ENCODE measurements at places on chromosomes 2 and 18.

- no peak for DNase-seq
Measured at GRCh38 chr2:23522726-23523372, 137.9 kb downstream of the KLHL29 start.

DNA sequence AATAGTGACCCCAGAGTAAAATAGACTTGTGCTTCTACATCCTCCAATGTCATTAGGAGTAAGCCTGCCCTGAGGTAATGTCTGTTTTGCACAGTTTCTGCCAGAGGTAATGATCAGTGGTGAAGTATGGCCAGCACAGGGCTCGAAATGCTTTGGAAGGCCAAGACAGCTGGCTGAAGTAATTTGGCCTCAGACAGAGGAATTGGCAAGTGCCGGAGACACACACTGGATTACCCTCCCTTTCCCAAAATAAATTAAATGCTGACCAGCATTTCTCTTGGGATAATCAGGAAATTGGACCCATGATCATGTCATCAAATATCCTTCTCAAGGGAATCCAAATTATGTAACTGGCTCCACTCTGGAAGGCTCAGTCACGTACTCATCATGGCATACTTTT, 379.0 kb upstream of the CHST9 start:
- DNase-seq, result no peak

GRCh38 chr2:1219901-1220573, 193.2 kb upstream of the TPO start:
- DNase-seq, result no peak

DNA sequence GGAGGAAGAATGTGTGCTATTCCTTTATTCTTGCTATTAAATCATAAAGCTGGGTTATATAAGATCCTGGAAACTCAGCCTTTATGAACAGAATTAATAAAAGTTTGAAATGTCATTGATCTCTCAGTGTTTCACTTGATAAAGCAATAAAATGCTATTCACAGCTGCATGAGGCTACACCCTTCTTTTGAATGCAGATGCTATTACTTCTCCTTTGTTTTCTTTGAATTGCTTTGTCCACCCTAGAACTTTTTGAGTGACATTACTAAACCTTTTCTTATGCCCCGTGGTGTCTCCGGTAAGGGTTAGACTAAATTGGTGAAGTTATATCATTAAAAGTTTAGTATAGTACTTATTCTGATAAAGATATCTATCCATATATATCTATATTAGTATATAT, 18.9 kb downstream of the SERPINB5 start:
- DNase-seq, result no peak

DNA sequence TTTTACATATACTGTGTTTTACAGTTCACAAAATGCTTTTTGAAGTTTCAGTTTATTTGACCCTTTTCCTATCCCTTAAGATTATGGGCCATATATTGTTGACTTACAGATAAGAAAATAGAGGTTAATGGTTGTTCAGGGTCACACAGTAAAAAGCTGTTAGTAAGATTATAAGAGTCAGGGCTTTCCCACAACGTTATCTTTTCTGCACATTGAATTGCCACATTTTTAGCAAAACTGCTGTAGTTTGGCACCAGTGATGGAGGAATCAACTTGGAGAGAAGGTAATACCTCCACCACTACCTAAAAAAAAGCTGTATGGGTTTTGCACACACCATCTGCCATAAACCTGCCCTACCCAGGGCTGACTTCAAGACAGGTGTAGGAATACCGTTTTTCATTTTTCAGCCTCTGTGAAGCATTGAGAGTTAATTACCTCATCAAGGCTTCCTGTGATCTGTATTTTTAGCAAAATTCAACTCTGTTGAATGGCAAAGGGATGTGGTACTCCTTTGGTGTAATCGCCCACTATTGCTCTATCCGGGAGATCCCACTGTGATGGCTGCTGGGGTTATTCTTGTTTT, 5.0 kb downstream of the SOWAHC start:
- DNase-seq, result no peak

- no peak for DNase-seq
Measured at GRCh38 chr2:62692225-62692624, 13.3 kb upstream of the EHBP1 start.

DNA sequence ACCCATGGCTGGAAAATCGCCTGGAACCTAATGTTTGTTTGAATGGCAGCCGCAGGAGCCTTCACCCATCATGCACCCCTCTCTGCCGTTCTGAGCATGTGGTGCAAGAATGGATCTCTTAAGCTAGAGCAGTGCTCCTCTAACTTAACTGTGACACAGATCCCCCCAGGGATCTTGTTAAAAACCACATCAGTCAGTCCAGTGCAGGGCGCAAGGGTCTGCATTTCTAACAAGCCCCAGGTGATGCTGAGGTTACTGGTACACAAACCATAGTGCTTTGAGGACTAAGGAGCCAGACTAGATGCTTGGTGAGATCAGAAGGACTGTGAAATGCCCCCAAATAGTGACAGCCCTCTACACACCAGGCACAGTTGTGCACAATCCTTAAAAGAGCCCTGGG, 87.1 kb upstream of the KCTD1 start:
- DNase-seq, result no peak

- no peak for DNase-seq
Measured at GRCh38 chr18:37207343-37207742, 358.3 kb downstream of the CELF4 start.

DNA sequence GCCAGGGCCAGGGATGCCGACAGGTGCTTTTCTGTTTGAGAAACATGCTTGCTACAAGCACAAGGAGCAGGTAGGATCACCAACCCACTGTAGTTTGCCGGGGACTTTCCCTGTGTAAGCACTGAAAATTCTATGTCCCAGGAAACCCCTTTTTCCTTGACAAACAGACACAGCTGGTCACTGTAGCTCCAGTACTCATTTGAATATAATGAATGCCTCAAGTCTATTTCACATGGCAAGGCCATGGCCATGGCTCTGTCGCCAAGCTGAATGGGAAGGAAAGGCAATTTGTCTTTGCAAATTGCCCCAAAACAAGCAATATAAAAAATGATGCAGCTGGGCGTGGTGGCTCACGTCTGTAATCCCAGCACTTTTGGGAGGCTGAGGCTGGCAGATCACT, 49.6 kb upstream of the IGFBP2 start:
- no peak for DNase-seq

- DNase-seq, result no peak
Measured at GRCh38 chr2:173187941-173188788, 112.5 kb downstream of the MAP3K20 start.

GRCh38 chr2:191537921-191538320, 140.0 kb upstream of the NABP1 start:
- no peak for DNase-seq

DNA sequence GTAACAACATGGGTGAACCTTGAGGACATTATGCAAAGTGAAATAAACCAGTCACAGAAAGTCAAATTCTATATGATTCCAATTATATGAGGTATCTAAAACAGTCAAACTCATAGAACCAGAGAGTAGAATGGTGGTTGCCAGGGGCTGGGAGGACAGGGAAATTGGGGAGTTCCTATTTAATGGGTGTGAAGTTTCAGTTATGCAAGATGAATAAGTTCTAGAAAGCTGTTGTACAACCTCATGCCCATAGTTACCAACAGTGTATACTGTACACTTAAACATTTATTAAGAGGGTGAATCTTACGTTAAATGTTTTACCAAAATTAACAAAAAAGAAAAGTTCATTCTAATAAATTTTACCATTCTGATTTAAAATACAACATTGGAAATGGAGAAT, 92.7 kb upstream of the WDSUB1 start:
- no peak for DNase-seq

GRCh38 chr2:198137733-198138132, 333.3 kb downstream of the PLCL1 start:
- no peak for DNase-seq

DNA sequence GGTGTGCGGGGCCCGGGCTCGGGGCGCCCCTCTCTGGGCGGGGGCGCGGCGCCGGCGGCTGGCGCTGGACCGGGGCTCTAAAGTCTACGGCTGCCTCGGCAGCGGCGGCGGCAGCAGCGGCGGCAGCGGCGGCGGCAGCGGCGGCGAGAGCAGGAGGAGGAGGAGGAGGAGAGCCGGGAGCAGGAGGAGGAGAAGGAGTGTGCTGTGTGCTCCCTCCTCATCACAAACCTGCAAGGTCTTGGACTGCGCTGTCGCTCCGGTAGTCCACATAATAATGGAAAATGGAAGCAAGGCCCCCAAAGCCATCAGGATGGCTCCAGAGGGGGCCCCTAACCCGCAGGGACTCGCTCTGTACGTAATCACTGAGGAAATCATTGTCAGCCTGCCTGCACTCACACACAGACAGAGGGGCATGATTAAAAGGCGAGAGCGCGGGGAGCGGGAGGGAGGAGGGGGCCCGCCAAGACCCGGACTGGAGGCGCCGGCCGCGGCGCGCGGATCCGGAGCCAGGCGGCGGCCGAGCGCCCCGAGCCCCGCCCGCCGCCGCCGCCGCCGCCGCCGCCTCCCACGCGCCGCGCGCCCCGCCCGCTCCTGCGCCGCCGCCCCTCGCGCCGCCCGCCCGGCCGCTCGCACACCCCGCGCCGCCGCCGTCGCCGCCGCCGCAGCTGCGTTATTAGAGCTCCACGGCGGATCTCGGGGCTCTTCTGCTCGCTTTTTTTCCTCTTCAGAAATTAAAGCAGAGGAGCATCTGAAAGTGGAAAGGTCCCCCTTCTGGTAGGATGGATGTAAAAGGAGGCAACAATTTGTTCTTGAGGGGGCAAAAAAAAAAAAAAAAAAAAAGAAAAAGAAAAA, at the start of gene ZNF521:
Gene ZNF521, minus strand, starts transcription at position 390 of the 852 bp plus-strand sequence. CDS start 1,220 bp downstream, outside the sequence.
- DNase-seq, result peak; percentile 74

DNA sequence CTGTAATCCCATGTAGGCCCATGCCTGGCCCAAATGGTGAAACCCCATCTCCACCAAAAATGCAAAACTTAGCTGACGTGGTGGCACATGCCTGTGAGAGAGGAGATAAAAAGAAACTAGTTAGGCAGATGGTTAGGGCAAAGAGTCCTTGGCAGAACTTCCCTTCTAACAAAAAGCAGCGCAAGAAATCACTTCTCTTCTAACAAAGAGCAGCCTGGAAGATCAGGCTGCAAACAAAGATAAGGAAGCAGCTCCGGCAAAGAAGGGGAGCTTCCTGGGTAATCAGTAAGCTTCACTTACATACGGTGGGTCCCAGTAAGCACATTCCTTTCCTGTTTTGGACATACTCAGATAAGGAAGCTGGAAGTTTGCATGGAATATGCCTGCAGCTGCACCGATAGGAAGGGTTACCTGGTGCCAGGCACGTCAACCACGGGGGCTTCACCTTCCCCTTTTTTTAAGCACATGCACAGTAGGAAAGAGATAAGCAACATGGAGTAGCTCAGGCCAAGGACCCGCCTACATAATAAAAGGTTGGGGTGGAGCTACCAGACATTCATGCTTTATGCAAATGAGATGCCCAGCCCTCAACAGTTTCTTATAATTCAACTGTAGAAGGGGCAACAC, 61.0 kb upstream of the SLC25A52 start:
- DNase-seq, result no peak

DNA sequence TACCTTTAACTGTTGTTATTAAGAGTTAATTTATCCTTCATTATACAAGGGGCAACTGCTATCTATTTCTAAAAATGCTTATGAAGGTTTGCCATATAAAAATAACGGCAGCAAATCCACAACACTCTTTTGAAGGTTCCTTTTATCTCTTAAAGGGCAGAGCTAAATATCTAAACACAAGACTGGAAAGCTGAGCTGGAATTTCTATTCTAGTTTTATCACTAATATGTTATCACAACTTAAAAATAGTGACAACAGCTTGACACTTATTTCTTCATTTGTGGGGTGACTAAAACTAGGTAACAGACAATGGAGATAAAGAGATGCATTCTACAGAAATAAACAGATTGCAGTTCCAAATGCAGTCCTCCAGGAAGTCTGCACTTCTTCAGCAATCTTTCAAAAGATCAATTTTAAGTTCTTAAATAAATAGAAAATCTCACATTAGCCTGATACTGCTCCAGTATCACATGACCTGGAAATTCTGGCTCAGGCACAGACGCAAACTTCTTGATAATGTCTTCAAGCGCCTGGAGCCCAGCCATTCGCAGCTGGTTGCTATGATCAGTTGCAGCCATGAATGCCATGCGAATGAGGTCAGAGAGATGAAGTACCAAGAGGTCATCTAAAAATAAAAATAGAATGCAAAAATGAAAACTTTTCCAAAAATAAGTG, 54.0 kb upstream of the STRN start:
- DNase-seq, result no peak
